ENCODE measurements at places on chromosomes 2 and 18.

- DNase-seq = peak; percentile 15
These were observed 646 bp downstream of the PHLPP1 start for GRCh38 chr18:62715759-62716615.

DNA sequence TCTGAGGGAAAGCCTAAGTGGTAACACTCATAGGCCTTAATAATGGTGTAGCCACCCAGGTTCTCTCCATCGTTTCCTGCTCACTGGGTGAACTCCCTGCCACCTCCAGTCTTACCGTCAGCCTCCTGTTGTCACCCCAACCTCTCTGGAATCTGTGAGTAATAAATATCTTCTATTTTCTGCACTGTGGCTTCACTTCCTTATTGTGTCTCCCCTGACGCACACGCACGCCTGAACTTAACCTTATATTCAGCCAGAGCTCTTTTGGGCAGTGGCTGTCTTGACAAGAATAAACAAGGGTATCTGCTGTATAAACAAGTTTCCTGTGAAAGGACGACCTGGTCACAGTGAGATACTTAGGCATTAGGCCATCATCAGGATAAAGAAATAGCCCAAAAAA lies 467.2 kb downstream of the SPAG16 start:
- DNase-seq = no peak

GRCh38 chr2:106307860-106308259 lies 113.8 kb upstream of the UXS1 start:
- DNase-seq = no peak

DNA sequence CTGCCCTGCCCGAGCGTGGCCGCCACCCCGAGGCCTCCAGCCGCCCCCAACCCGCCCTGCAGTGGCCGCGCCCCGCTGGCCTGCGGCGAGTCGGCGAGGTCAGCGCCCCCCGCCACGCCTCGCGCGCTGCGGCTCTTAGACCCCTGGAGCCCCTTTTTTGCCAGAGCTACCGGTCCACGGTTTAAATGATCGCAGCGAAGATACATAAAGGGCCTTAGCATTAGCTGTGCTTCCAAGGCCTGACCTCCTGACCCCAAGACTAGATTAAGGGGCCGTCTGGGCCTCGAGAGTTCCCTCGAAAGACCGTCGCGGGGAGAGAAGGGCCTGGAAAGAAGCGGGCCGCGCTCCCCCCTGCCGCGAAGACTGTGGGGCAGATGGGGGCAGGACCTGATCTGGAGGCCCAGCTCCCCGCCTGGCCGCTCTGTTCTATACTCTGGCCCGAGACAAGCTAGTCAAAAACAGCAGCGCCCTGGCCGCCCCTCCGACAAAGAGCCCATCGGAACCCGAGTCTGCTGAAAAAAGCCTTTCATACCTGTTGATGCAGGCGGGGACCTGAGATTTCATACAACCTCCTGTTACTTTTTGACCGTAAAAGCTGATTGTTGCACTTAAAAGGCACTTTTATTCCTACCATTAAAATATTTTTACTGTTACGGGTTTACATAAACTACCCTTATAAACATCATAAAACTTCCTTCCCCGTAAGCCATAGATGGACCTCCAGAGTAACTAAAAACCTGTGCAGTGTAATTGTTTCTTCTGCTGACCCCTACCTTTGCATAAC lies 68.7 kb upstream of the PSMD14 start:
- DNase-seq = no peak

GRCh38 chr18:74310411-74310810 lies 5.2 kb upstream of the C18orf63 start:
- no peak for DNase-seq

DNA sequence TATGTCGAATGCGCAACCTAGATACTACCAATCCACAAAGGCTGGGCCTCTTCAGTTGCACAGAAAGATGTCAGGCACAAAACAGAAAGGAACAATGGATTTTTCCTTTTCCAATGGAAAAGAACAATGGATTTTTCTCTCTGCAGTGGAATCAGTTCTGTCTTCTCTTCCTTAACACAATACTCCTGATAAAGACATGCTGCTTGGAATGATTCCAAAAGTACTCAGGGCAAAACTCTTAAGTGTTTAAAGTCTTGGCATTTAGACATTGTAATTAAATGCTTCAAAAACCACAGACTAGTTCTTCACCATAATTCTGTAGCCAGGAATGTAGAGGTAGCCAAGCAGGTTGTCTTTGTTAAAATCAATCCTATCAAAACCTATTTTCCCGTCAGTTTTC lies 46.7 kb upstream of the FLACC1 start:
- DNase-seq = no peak

DNA sequence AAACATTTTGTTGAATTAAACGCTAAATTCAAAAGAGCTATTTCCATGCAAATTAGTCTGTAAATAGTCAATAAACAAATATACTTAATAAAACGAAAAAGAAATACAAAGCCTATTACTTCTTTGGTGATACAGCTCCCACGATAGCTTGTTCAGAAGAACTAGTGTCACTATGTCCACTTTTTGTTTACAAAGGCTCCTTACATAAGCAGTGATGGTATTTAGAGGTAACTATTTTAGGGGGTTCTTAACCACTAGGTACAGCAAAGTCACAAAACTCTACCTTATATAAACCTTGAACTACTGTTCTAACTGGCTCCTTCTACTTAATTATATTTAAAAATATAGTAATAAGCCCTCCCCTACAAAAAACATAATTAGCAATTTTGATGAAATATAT lies 21.9 kb downstream of the ALS2 start:
- DNase-seq = no peak

DNA sequence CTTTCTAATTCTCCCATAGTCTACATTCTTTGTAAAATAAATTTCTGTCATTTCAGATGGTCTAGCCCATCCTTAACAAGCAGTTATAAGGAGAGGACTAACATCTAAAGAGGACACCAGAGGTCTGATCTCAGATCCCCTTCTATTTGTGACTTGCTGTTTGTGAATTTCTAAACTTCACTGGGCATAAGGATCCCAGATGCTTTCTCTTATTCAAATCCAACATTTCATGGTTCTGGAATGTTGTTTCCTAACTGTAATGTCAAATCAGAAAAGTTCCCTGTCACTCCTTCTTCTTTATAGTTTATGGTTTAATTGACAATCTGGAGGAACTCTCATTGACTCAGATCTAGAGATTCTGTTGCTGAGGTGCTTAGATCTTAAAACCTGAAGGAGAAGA lies 430.2 kb downstream of the MEIS1 start:
- DNase-seq = no peak

DNA sequence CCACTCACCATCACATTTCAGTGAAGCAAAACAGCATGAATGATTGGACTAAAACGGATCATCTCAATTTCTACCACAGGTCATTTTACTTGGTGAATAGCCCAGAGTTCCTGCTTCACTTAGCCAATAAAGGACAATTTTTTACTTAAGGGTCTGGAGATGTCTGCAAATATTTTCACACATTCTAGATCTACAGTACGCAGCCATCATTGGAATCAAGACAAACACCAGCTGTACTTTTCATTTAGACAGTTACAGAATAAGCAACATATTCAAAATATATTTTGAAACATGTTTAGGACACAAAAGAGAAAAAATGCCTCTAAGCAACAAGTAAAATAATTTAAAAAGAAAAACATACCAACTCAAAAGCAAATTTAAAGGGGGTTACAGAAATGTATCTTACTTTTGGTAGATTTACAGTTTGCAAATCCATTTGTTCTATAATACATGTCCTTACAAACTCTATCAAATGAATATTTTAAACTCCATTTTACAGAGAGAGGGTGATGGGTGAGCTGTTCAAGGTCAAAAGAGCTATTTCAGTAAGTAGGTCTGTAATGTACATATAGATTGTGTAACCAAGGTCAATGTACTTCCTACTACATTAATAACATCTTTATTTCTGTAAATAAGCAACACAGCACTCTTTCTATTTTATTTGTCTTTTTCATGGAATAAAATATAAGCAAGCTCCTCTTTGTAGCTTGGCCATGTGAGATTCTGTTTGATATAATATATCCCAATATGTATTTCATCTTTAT lies 13.4 kb downstream of the PPP1R1C start:
- DNase-seq = no peak

DNA sequence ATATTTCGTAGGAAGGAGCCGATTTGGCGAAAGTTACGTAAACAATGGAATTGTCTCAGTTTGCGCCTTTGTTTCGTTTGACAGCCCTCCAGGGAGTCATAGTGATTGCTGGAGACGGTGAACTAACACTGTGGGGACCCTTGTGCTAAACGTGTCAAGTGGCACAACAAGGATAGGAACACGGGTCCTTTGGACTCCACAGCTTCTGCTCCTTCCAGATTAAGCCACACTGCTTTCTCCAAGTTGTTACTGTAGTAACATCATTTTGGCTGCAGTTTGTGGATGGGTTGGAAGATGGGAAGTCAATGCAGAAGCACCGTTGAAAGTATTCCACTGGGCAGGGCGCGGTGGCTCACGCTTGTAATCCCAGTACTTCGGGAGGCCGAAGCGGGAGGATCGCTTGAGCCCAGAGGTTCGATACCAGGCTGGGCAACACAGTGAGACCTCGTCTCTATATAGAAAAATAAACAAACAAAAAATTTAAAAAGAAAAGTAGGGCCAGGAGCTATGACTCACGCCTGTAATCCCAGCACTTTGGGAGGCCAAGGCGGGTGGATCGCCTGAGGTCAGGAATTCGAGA lies 636 bp upstream of the IMMT start:
- no peak for DNase-seq

- DNase-seq = no peak
These were observed 122.6 kb downstream of the PLB1 start for GRCh38 chr2:28618221-28619141.

- DNase-seq = no peak
These were observed 137.7 kb downstream of the ABCA12 start for GRCh38 chr2:215000721-215001120.

- no peak for DNase-seq
These were observed 26.8 kb upstream of the DCC start for GRCh38 chr18:52313213-52313612.

DNA sequence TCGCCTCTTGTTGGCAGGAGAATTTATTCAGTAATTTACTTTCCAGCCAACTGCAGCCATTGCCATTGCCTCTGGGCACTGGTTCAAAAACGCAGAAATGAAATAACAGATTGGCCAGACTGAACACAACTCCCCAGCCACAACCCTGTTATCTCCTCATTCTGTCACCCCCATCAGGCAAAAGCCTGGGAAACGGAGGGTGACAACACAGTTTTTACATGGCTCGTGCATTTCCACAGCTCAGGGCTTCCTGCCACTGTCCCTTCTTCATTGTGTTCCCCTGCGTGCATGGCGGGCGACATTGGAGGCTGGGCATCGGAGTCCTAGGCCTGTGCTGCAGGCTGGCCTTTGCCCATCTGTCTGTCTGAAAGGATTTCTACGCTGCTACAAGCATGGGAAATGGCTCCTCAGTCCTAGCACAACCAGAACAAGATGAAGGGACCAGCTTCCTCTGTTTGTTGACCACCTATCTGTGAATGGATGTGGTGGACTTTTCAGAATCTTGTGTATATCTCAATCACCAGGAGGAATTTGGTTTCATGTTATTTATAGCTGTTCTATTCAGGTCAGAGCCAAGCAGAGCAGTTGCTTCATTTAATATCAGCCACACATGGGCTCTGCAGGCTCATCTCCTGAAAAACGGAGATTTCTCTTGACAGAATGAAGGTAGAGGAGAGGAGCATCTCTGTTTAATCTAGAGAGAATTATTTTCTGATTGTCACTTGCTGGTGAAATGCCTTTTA lies 107.0 kb downstream of the MGAT5 start:
- DNase-seq = no peak

GRCh38 chr18:8084160-8084559 lies 517.0 kb downstream of the PTPRM start:
- no peak for DNase-seq

DNA sequence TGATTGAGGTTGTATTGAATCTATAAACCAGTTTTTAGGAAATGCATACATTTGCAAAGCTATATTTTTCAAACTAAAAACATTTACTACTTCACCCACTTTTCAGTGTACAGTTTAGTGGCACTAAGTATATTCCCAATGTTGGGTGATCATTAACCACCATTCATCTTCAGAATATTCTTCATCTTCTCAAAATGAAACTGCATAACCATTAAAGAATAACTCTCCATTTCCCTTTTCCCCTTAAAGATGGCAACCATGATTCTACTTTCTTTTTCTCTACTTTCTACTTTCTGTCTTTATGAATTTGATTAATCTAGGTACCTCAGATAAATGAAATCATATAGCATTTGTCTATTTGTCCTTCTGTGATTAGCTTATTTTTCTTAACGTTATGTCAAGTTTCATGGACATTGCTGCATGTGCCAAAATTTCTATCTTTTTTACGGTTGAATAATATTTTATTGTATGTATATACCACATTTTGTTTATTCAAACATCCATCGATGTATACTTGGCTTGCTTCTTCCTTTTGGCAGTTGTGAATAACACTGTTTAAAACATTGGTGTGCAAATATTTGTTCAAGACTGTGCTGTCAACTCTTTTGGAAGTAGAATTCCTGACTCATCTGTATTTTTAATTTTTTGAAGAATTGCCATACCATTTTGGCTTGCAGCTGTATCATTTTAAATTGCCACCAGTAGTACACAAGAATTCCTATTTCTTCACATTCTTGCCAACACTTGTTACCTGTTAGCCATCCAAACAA lies 104.9 kb downstream of the RPRM start:
- no peak for DNase-seq

DNA sequence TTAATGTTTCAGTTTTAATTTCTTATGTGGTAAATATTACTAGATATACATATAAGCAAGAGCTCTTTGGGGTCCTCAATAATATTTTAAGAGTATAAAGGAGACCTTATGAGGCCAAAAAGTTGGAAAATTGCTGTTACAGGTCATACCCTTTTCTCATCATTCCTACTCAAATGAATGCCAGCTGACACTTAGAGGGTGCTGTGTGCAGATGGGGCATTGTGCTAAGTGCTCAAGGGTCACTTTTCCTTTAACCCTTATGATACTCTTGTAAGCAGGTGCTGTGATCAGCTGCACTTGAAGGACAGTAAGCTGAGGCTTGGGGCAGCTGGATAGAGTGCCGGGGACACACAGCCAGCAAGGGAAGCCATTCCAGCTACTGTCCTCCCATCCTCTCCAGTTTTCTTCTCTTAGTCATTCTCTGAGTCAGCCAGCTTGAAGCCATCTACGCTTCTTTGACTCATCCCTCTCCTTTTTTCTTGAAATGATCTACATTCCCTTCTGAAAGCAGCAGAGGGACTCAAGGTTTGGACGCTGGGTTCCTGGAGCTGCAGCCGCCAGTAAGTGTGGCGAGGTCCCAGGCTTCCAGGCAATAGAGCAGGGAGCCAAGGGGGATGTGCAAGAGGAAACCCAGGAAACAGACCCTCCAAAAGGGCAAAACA lies 42.0 kb upstream of the CREB1 start:
- DNase-seq = no peak

- no peak for DNase-seq
These were observed 62.2 kb downstream of the HAUS1 start for GRCh38 chr18:46166261-46166970.

GRCh38 chr2:3637311-3637675 lies 20.7 kb upstream of the ALLC start:
- DNase-seq = no peak

DNA sequence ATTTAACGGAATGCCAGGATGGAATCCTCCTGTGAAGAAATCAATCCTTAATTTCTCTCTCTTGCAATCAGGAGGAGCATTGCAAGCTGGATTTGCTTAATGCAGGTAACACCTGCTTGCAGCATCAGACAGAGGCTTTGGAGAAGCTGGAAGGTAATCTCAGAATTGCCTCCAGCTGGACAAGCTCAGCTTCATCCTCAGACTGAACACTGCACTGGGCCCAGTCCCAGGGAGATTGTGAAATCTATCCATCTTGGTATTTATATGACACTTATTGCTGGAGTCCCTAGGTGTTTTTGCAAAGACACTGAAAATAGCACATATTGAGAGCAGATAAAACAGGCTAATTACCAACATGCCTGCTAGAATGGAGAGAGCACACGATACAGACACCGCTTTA lies 179.4 kb upstream of the SESTD1 start:
- DNase-seq = no peak

Measured in stimulated activated CD4-positive, alpha-beta T cell treated with anti-CD3 and anti-CD28 coated beads, Interleukin-1b, Interleukin-23, amount 100 ng/mL, for 1 hour (primary cell).